ENCODE measurements at places on chromosomes 2 and 18.

GRCh38 chr2:144323946-144324345 lies 196.0 kb downstream of the ZEB2 start:
- DNase-seq = no peak

DNA sequence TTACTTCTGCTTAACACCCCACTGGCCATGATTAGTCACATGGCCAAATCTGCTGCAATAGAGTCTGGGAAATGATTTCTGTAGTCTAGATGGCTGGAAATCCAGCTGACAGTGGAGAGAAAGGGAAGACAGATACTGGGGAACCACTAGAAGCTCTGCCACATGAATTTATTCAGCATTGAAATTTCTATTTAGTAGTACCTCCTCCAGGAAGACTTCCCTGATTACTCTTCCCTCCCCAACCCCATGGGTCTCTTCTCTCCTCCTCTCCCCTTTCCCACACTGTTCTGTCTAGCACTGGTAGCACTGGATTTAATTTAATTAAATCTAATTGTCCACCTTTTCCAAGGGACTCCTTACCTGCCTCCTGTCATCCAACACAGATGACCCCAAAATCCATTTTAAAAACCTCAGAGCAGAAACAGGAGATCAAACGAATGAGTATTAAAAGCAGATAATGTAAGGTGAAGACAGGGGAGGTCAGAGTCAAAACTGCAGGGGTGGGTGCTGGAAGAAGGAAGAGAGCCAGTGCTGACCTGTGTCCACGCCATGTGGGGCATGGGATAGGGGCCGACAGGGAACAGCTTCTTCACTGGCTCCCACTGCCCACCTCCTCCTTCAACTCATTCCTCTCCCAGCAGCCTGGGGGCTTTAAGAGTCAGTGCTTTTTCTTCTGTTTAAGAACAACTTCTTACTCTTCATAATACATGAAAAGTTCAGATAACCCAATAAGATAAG lies 169.2 kb upstream of the HS6ST1 start:
- DNase-seq = no peak

- no peak for DNase-seq
Observed at GRCh38 chr2:23567161-23567756, 182.3 kb downstream of the KLHL29 start.

DNA sequence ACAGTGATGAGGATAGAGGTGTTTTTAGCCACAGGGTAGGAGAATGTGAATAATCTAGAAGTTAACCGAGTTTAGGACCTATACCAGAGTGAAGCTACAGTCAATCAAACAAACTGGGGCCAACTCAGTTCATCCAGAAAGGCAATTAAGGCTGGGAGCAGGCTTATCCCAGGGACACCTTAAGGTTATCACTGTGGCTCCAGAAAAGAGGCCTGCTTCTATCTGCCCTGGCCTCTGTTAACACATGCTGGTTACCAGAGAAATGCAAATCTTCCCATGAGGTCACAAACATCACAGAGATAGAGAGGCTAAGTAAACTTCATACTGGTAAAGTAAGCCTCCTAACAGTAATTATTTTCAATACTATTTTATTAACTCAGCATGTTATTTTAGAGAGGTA lies 93.2 kb upstream of the GRB14 start:
- no peak for DNase-seq

- peak; percentile 14 for DNase-seq
Observed at GRCh38 chr18:10514082-10514481, 11.7 kb upstream of the NAPG start.

DNA sequence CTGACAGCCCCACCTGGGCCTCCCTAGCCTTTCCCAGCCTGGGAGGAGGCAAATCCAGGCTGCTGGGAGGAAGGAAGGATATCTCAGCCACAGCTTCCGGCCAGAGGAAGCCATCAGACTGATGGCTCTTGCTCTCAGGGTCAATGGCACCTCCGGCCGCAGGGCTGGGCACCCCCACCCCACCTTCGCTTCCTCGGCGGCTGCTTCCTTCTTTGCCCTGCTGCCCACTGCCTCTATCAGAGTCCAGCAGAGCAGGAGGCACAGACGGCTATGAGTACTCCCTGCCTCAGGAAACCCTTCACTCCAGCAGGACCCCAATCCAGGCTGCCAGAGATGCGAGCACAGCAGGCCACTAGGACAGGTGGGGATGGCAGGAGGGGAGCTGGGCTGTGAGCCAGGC lies 3.3 kb downstream of the SEMA4C start:
- DNase-seq = no peak

GRCh38 chr2:44233450-44234128 lies 41.7 kb upstream of the SLC3A1 start:
- DNase-seq = peak; percentile 43

- peak; percentile 55 for DNase-seq
Observed at GRCh38 chr2:218375212-218375611, 6.9 kb upstream of the SLC11A1 start.

- DNase-seq = no peak
Observed at GRCh38 chr2:6914828-6915227, 2.4 kb upstream of the RNF144A start.

- no peak for DNase-seq
Observed at GRCh38 chr18:2407961-2408360, 163.3 kb downstream of the METTL4 start.

DNA sequence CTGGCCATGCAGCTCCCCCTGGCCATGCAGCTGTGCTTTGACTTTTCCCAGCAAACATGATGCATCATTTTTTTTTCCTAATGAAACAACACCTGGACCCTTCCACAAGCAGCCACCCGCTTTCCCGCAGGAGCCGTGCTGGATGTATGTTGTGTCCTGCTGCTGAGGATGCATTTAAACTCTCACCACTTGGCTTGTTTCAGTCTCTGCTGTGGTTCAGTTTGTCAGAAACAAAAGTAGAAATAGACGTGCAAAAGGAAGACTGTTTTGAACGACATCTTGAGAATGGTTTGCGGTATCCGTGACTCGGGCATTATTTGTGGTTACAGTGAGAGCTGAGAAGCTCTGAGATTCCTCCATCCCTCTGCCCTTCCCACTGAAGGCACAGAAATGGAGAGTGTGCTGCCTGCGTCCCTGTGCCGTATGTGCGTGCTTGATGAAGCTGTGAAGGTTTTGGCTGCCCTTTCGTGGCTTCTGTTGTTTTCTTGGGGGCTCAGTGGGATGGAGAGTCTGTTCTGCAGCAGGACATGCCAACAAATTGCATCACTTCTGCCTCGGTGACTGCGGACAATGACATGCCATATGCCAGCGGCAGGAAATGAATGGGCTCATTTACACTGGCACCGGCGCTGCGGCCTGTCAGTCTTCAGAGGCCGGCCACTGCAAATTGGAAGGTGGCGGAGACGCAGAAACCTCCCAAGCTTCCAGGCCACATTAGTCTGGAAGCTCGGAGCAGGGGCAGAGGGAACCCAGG lies 417.7 kb upstream of the SALL3 start:
- DNase-seq = no peak

- no peak for DNase-seq
Observed at GRCh38 chr18:4587204-4587603, 132.1 kb upstream of the DLGAP1 start.

GRCh38 chr2:237995036-237995435 lies 28.2 kb downstream of the UBE2F start:
- DNase-seq = no peak

DNA sequence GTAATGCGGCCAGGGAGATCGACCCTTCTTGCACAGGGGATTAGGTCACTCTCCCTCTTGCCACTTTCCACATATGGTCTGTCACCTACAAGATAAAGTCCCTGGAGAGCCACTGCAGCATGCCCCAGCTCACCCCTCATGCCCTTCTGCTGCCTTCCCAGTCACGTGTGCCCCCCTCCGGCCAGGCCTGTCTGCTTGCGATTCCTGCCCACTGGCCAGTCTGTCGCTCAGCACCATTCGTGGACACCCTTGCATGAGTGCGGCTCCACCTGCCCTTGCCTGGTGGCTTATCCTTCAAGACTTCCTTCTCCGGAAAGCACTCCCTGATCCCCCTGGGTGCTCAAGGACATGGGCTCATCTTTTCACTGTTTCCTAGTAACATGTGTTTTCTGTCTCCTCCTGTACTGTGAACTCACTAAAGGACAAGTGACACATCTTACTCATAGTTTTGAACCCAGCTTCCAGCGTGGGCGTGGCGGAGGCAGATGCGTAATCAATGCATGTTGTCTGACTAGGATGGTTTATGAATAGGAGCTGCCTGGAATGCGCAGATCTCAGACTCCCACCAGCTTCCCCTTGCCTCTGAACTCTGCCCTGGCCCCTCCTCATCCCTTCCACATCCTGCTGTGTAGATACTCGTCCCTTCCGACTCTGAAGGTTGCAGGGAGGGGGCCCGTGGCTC lies 7.8 kb upstream of the NT5DC4 start:
- no peak for DNase-seq

DNA sequence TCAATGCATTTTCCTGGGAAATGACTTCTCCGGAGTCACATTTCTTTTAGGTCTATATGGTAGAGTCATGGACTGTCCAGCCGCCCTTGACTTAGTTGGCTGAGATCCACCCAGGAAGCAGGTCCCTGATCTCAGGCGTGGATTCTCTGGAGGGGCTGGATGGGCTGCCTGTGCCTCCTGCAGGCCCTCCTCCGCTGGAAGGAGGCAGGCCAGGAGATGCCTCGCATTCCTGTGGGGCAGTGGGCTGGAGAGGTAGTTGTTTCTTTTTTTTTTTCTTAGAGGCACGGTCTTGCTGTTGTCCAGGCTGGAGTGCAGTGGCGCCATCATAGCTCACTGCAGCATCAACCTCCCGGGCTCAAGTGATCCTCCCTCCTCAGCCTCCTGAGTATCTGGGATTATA lies 129.0 kb upstream of the MYCN start:
- no peak for DNase-seq

DNA sequence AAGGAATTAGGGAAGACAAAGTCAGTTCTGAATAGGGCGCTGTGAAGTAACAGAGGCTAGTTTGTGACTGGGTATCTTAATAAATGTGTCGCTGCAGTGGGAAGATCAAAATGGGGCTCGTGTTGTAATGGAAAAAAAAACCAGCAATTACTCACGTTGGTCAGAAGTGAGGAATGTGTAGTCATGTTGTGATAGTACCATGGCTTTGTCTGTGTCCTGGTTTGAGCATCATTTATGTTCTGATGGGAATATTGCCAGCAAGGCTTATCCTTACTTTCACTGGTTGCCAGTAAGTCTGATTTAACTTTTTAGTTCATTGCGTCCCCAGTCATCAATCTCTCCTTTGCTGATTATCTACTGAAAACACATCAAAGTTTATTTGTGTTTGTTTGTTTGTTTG lies 467.6 kb downstream of the NYAP2 start:
- no peak for DNase-seq

DNA sequence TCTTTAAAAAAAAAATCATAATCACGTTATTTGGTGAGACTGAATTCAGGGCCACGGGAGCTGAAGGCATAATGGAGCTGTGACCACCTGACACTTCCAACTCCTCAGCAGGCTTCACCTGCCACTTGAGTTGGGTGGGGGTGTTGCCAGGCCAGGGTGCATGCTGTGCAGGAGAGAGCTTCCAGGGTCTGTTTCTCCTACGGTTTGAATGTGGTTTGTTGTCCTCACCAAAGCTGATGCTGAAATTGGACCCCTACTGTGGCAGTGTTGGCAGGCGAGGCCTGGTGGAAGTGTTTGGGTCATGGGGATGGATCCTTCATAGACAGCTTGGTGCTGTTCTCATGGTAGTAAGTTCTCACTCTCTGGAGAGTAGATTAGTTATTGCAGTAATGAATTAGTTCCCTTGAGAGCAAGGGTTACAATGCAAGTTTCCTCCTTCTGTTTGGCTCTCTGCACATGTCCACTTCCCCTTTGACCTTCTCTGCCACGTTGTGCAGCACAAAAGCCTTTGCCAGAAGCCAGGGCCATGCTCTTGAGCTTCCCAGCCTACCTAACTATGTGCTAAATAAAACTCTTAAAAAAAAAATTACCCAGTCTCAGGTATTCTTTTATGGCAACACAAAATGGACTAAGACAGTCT lies 38.3 kb upstream of the ANKRD44 start:
- DNase-seq = no peak

DNA sequence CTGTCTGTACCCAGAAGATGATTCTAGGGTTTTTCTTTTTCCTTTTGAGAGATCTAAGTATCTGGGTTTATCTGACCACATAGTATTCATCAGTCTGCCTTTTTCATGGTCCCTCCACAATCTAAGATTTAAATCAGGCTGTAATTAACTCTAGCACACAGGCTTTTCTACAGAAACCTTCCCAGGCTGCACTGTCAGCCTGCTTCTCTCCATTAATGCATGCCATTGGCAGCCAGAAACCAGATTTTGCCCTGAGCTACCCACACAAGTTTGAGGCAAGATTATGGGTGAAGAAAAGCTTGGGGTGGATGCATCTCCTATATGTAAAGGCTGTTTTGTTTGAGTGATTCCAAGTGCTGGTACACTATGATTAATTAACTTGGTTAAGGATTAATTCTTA lies 45.7 kb upstream of the EML4 start:
- DNase-seq = no peak

Measured in fibroblast of gingiva (primary cell).